ENCODE measurements at places on chromosomes 13 and 19. TPM values are rescaled to one million over a fixed set of nuclear protein-coding genes. Genes with fewer than 3 reads are reported as not detected.

Gene DGKH
- 9.4 TPM for polyA plus RNA-seq

Gene CEBPA
- polyA plus RNA-seq, result 7.0 TPM

Gene FFAR2
- 0.84 TPM for polyA plus RNA-seq

Gene IGFL2
- polyA plus RNA-seq, result not detected

Gene SIGLEC12
- 0.11 TPM for polyA plus RNA-seq

Gene KLK5
- polyA plus RNA-seq, result 1.5 TPM

Gene OLFM2
- 26.8 TPM for polyA plus RNA-seq

Gene SIX5
- polyA plus RNA-seq, result 22.7 TPM

Gene GRIN2D
- polyA plus RNA-seq, result 0.71 TPM

Gene ZNF230
- polyA plus RNA-seq, result 6.0 TPM

Gene LILRA1
- polyA plus RNA-seq, result 0.26 TPM

Gene CHAMP1
- 39.5 TPM for polyA plus RNA-seq

Gene ANKRD24
- 1.1 TPM for polyA plus RNA-seq

Gene DNAAF3
- 8.1 TPM for polyA plus RNA-seq

Gene PSG1
- polyA plus RNA-seq, result not detected

Gene ZNF497
- 6.2 TPM for polyA plus RNA-seq

Gene POSTN
- 231 TPM for polyA plus RNA-seq

Gene APOC1
- polyA plus RNA-seq, result 11.4 TPM

Gene CBARP
- polyA plus RNA-seq, result 1.5 TPM

Gene CEACAM7
- polyA plus RNA-seq, result not detected

Gene ZNF439
- 24.0 TPM for polyA plus RNA-seq

Gene CYP4F2
- polyA plus RNA-seq, result 0.39 TPM

Gene OR7D2
- 0.14 TPM for polyA plus RNA-seq

Gene COX7A1
- polyA plus RNA-seq, result 30.2 TPM

Gene BRCA2
- polyA plus RNA-seq, result 8.3 TPM

Gene KLK15
- not detected for polyA plus RNA-seq

Gene ZNF541
- polyA plus RNA-seq, result 0.24 TPM

Gene ELSPBP1
- polyA plus RNA-seq, result not detected

Gene TUBA3C
- not detected for polyA plus RNA-seq

Gene LENG8
- 153 TPM for polyA plus RNA-seq

Measured in renal cortex interstitium (tissue), 15 donors.